ENCODE measurements at places on chromosomes 1 and 21.

GRCh38 chr1:975896-976683 is 5.8 kb downstream of the PERM1 start:
- peak; percentile 73 for DNase-seq

- peak; percentile 78 for DNase-seq
Measured at GRCh38 chr1:230917284-230918135, 49.2 kb upstream of the C1orf198 start.

DNA sequence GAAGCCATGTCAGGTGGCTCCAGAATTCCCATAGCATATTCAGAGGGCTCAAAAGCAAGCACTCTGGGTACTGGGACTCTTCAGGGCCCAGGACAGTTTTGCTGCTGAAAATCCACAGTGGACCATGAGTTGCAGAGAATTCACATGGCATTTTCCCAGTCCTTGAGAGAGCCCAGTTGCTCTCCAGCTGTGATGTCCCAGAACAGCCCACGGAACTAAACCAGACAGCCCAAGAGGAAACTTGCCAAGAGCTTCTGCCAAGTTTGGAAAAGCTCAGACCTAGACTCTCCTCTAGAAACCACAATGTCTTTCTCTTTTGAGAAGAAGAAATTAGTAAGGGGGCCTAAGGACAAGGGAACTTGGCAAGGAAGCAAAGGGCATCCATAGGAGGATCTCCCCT is 69.4 kb downstream of the RGS2 start:
- DNase-seq: no peak

- DNase-seq: no peak
Measured at GRCh38 chr1:186739515-186739914, 59.3 kb upstream of the PTGS2 start.

- DNase-seq: no peak
Measured at GRCh38 chr1:207742850-207743555, 8.9 kb upstream of the CD46 start.

DNA sequence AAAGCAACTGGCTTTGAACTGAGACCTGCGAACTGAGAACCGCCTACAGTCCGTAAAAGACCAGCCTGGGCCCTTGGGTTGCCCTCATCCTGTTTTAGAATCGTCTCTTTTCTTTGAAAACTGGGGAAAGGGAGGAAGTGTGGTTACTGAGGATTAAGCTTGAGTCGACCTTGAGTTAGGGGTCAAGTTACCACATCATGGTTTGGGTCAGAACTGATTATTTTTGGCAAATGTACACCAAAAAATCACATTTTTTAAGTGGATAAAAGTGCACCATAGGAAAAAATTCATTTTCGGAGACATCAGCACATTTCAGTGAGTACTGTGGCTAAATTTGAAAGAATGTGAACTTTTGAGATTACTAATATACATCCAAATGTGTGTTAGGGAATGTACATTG is 76.9 kb upstream of the KAZN start:
- no peak for DNase-seq

GRCh38 chr21:27380303-27380702 is 413.4 kb upstream of the ADAMTS5 start:
- DNase-seq: no peak

GRCh38 chr1:241325456-241325855 is 31.5 kb downstream of the RGS7 start:
- DNase-seq: no peak

DNA sequence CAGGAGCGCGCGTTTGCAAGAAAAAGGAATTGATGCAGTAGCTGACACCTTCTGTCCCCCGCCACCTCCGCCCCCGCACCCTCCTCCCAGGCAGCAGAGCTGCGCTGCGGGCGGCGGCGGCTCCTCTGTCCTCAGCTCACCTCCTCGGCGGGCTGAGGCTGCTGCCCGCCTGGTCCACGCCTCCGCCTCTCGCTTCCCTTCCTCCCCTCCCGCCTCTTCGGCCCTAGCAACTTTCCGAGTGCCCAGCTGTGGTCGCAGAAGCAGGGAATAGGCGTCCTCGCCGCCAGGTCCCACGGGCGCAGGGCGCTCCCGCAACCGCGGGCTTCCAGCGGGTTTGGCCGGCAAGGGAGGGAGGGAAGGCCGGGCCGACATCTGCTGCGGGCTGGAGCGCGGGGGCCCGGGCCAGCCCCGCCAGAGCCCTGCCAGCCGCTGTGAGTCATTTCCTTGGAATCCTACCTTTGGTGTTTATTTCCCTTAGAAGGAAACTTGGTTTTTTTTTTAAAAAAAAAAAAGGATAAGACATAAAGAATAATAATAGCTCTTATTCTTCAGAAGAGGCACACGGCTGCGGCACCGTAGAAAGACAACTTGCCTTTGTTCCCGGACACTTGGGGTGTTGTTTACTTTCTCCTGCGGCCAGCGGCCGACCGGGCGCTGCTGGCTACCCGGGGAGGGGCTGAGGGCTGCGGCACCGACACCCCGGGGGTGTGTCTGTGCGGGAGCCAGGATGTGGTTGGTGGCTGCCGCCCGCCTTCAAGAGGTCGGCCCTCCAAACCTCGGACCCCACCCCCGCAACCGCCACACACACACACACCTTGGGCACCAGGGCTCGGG is 1.1 kb downstream of the SERTAD4 start:
- DNase-seq: no peak

GRCh38 chr1:158509471-158510156 is 37.6 kb downstream of the OR10R2 start:
- DNase-seq: no peak

GRCh38 chr1:95096218-95096841 is 20.8 kb upstream of the TLCD4 start:
- DNase-seq: no peak

- peak; percentile 89 for DNase-seq
Measured at GRCh38 chr1:18951818-18952391, 4.6 kb downstream of the IFFO2 start.

All from CD4-positive, alpha-beta T cell treated with Interleukin-4 for 1 hour (primary cell).